CD8-positive, alpha-beta memory T cell (primary cell): ENCODE measurements at places on chromosomes 3 and 15. TPM values are rescaled to one million over a fixed set of nuclear protein-coding genes. Genes with fewer than 3 reads are reported as not detected.

The HTR3E gene
- not detected for polyA plus RNA-seq

The SLC41A3 gene
- polyA plus RNA-seq = 28.0 TPM

The RTP1 gene
- not detected for polyA plus RNA-seq

The TLR9 gene
- 0.16 TPM for polyA plus RNA-seq

The SST gene
- not detected for polyA plus RNA-seq

The RAB7A gene
- 206 TPM for polyA plus RNA-seq

The TERC gene
- 0.72 TPM for polyA plus RNA-seq

The LDHAL6B gene
- not detected for polyA plus RNA-seq

The HYAL1 gene
- polyA plus RNA-seq = 0.81 TPM

The FAM174B gene
- polyA plus RNA-seq = 0.82 TPM

The ADIPOQ gene
- polyA plus RNA-seq = not detected

The BRPF1 gene
- polyA plus RNA-seq = 27.0 TPM

The TMC3 gene
- not detected for polyA plus RNA-seq

The CCR9 gene
- polyA plus RNA-seq = 1.4 TPM

The UBAP1L gene
- polyA plus RNA-seq = 0.45 TPM

The CDCP1 gene
- polyA plus RNA-seq = not detected

The CAPN3 gene
- polyA plus RNA-seq = 1.1 TPM

The FOXB1 gene
- polyA plus RNA-seq = 0.10 TPM

The WDR93 gene
- polyA plus RNA-seq = 0.08 TPM

The GP9 gene
- not detected for polyA plus RNA-seq

The SOX14 gene
- polyA plus RNA-seq = not detected

The CCDC71 gene
- polyA plus RNA-seq = 0.94 TPM

The ZNF660 gene
- 0.07 TPM for polyA plus RNA-seq

The APBA2 gene
- 38.8 TPM for polyA plus RNA-seq

The ANKRD63 gene
- polyA plus RNA-seq = not detected

The PBRM1 gene
- polyA plus RNA-seq = 83.6 TPM
